ENCODE measurements at places on chromosomes 7 and 10.

DNA sequence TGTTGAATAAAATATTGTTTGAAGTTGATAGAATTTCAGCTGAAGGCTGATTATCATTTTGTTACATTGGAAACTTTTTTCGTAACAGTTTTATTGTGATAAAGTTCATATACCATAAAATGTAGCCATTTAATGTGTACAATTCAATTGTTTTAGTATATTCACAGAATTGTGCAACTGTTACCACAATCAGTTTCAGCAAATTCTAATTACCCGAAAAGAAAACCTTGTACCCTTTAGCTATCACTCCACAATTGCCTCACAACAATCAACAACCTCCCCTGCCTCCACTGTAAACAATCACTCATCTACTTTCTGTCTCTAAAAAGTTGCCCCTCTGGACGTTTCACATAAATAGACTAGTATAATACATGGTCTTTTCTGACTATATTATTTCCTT is 179.7 kb upstream of the BET1 start:
- H3K4me3 ChIP-seq: no peak overlapping the region
- no peaks in the 10 kb centered on the region for H3K36me3 ChIP-seq
- DNase-seq: no peak
- no peaks in the 10 kb centered on the region for H3K4me1 ChIP-seq

- DNase-seq: no peak
- H3K27ac ChIP-seq: no peak overlapping the region
- H3K27me3 ChIP-seq: no peaks in the 10 kb centered on the region
These were observed 821.7 kb downstream of the GATA3 start for GRCh38 chr10:8876171-8876570.

GRCh38 chr7:48540746-48541145 is 369.5 kb downstream of the ABCA13 start:
- H3K27me3 ChIP-seq: no peaks in the 10 kb centered on the region
- no peaks in the 10 kb centered on the region for H3K36me3 ChIP-seq

DNA sequence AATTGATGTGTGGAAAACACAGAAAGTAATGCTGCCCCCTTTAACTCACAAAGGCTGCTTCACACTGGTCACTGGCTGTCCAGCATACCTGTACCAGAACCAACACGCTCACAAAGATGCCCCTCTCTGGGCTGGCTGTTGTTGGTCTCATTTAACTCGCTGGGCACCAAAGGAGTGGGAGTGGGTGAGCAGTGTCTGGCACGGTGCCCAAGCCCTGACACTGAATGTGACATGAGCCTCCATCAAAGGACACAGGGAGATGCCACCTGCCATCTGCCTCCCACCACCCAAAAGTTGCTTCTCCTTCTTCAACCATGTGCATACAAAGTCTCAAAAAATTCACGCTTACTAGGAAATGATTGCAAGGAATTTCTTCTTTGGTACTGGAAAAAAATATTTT is 86.8 kb downstream of the FGFR2 start:
- no peak overlapping the region for H3K27ac ChIP-seq
- H3K4me3 ChIP-seq: no peak overlapping the region
- peaks cover 3% of the 10 kb centered on the region for H3K36me3 ChIP-seq
- H3K4me1 ChIP-seq: peaks cover 9% of the 10 kb centered on the region

GRCh38 chr7:85055196-85055595 is 131.7 kb downstream of the SEMA3D start:
- no peaks in the 10 kb centered on the region for H3K4me1 ChIP-seq
- no peaks in the 10 kb centered on the region for H3K36me3 ChIP-seq
- no peak for DNase-seq
- no peak overlapping the region for H3K4me3 ChIP-seq
- H3K27ac ChIP-seq: no peak overlapping the region

- H3K36me3 ChIP-seq: no peaks in the 10 kb centered on the region
- no peak overlapping the region for H3K4me3 ChIP-seq
- H3K27me3 ChIP-seq: peaks cover 6% of the 10 kb centered on the region
- H3K4me1 ChIP-seq: no peaks in the 10 kb centered on the region
- no peak for DNase-seq
- no peak overlapping the region for H3K27ac ChIP-seq
These were observed 71.0 kb upstream of the NKX6-2 start for GRCh38 chr10:132856869-132857524.

DNA sequence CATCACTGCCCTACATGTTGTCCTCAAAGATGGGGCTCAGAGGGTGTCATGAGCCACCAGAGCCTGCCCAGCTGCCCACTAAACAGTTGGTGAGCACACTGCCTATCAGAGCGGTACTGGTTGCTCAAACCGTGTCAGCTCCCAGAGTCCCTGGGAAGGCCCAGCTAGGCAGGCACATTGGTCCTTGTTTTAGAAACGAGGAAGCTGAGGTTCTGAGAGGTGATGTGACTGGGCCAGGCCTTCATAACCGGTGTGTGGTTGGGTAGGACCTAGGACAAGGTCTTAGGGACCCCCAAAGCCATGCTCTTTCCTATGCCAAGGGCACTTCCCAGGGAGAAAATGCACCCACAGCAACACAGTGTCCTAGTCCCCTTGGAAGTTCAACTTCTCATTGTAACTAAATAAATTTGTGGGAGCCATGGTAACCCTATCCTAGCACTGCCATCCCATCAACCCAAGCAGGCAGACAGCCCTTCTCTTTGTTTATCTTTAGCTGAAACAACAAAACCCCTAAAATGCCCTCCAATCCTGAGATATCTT is 174.7 kb upstream of the PDE1C start:
- no peaks in the 10 kb centered on the region for H3K4me1 ChIP-seq
- no peaks in the 10 kb centered on the region for H3K36me3 ChIP-seq
- no peak overlapping the region for H3K27ac ChIP-seq
- H3K27me3 ChIP-seq: no peaks in the 10 kb centered on the region

DNA sequence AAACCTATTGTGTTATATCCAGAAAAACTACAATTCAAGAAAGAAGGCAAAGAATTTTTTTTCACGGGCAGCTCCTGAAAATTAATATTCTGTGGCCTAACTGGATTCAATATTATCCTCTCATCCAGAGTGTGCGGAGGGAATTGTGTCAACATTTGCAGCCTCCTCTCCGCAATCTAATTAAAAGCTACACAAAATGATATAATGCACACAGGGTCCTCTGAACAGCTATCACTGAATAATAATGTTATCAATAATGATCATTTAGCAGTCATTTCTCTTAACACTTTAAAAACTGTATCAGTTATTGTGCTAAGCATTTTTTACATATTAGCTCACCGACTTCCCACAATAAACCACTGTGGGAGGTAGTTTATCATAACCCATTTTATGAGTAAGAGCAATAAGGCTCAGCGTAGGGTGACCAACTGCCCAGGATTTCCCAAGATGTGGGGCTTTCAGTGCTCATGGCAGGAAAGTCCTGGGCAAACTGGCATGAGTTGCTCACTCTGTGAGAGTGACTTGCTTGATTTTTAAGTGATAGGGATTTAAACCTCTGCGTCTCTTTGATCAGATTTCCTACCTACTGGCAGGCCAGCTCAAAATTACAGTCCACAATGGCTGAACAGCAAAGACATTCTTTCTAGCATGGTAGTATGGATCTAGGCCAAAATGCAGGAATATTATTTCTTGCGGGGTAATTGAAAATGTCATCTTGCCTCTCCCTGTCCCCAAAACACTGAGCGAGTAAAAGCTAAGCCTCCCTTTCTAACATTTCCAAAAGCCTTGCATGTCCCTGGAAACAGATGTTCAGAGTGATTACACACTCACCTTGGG is 65.7 kb downstream of the AOAH start:
- H3K36me3 ChIP-seq: no peaks in the 10 kb centered on the region
- H3K4me1 ChIP-seq: peaks cover 11% of the 10 kb centered on the region
- H3K27me3 ChIP-seq: no peaks in the 10 kb centered on the region
- no peak overlapping the region for H3K4me3 ChIP-seq
- no peak overlapping the region for H3K27ac ChIP-seq

GRCh38 chr10:30862486-30862885 is 169.2 kb downstream of the ZNF438 start:
- no peaks in the 10 kb centered on the region for H3K36me3 ChIP-seq
- H3K4me3 ChIP-seq: no peak overlapping the region
- no peak overlapping the region for H3K27ac ChIP-seq
- no peaks in the 10 kb centered on the region for H3K4me1 ChIP-seq

DNA sequence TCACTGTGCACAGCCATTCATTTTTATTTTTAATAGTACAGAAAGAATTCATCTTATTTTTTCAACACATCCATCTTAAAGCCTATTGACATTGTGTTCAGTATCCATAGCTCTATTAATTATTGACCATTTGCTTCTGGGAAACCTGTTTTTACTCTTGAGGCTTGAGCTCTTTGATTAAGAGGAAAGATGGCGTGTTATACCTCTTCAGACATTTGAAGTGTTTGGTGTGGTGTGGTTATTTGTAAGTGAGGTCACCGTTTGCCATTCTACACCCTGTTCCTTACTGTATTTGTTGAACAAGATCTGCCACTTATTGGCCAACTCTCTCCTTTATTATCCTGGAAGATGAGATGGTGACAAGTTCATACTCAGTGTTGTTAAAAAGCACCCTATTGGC is 18.4 kb downstream of the C7orf57 start:
- no peak for DNase-seq
- no peak overlapping the region for H3K27ac ChIP-seq
- no peaks in the 10 kb centered on the region for H3K4me1 ChIP-seq
- no peaks in the 10 kb centered on the region for H3K36me3 ChIP-seq
- H3K4me3 ChIP-seq: no peak overlapping the region

GRCh38 chr10:114540236-114540635 is 117.8 kb downstream of the ABLIM1 start:
- peaks cover 12% of the 10 kb centered on the region for H3K4me1 ChIP-seq
- H3K4me3 ChIP-seq: no peak overlapping the region
- DNase-seq: no peak
- H3K27me3 ChIP-seq: no peaks in the 10 kb centered on the region
- H3K36me3 ChIP-seq: no peaks in the 10 kb centered on the region

GRCh38 chr10:22742678-22743077 is 28.3 kb upstream of the PIP4K2A start:
- no peaks in the 10 kb centered on the region for H3K27me3 ChIP-seq
- DNase-seq: no peak
- no peaks in the 10 kb centered on the region for H3K36me3 ChIP-seq
- H3K27ac ChIP-seq: no peak overlapping the region
- H3K4me3 ChIP-seq: no peak overlapping the region

DNA sequence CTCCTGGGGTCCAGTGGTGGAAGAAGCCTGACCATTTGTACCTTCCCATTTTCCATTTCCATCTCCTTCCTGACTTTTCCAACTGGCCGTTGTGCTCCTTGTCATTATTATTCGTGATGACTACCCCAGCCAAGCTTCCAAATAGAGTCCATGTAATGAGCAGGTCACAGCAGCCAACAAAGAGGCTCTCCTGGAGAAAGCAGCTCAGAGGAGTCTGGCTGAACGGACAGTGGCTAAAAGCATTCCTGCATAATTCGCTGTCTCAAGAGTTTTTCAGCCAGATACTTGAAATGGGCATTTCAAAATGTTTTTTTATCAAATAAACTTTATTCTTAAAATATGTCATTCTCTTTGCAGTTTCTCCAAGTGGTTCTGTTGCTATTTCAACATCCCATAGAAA is 458.6 kb downstream of the INHBA start:
- no peaks in the 10 kb centered on the region for H3K27me3 ChIP-seq
- H3K4me3 ChIP-seq: no peak overlapping the region
- no peaks in the 10 kb centered on the region for H3K4me1 ChIP-seq
- no peak for DNase-seq
- H3K36me3 ChIP-seq: no peaks in the 10 kb centered on the region

DNA sequence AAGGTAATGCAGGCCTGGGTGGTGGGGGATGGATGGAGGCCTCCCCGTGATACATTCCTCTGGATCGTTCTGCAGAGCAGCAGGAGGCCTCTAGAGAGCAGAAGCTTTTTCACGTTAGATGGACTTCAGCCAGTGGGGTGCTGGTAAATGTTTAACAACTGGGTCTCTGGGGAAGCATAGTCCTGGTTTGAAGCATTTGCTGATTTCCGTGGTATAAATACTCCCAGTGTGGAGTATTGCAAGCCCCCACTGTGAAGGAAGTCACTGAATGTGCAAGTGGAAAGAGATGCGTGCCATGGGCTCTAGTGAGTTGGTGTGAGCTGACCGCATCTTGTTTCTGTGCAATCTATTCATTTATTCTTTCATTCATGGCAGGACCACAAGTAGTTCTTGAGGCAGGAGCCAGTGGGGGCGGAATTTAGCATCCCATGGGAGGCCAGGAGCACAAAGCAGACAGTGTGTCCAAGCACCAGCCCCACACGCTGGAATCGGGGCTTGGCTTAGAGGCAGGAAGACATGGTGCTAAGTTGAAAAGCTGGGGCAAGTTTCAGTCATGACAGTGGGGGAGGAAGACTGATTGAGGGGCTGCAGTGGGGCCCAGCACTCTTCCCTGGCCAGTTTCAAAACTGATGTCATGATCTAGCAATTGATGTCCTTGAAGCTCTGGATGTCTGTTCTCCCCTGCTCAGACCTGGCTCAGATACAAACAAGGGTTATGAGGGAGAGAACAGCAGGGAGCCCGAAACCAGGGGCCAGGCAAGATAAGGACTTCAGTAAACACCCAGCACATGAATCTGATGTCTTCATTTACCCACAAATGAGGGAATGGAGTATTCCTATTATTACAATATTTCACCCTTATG is 280.9 kb upstream of the LYZL1 start:
- no peaks in the 10 kb centered on the region for H3K27me3 ChIP-seq
- H3K36me3 ChIP-seq: no peaks in the 10 kb centered on the region
- peaks cover 31% of the 10 kb centered on the region for H3K4me1 ChIP-seq
- H3K27ac ChIP-seq: peak overlapping the region; percentile 55
- H3K4me3 ChIP-seq: peak overlapping the region; percentile 46
- DNase-seq: peak; percentile 86

GRCh38 chr10:133445268-133445732 is 8.4 kb upstream of the SCART1 start:
- no peaks in the 10 kb centered on the region for H3K36me3 ChIP-seq
- no peak for DNase-seq
- H3K27me3 ChIP-seq: no peaks in the 10 kb centered on the region
- H3K27ac ChIP-seq: no peak overlapping the region

GRCh38 chr7:105677410-105677730 is 96.1 kb upstream of the EFCAB10 start:
- H3K36me3 ChIP-seq: no peaks in the 10 kb centered on the region
- no peaks in the 10 kb centered on the region for H3K27me3 ChIP-seq
- H3K4me1 ChIP-seq: peaks cover 15% of the 10 kb centered on the region
- no peak overlapping the region for H3K4me3 ChIP-seq

DNA sequence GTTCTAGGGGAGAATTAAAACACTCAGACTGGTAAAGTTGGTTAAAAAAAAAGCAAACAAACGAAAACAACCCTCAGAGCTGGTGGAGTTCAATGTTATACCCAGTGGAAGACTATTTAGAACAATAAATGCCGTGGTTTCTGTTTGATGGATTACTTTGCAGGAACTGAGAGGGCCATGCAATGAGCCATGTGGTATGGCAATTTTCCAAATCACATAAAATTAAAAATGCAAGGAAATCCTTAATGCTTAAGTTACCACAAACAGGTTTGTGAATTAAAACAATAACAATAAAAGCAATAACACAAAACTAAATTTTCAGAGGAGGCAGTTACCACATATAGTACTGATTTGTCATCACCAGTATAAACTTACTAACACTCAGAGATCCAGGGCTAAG is 96.9 kb downstream of the RTKN2 start:
- peaks cover under 1% of the 10 kb centered on the region for H3K4me1 ChIP-seq
- no peak overlapping the region for H3K4me3 ChIP-seq
- H3K27me3 ChIP-seq: no peaks in the 10 kb centered on the region
- H3K36me3 ChIP-seq: no peaks in the 10 kb centered on the region

GRCh38 chr10:384538-385305 is 249.5 kb downstream of the ZMYND11 start:
- no peak overlapping the region for H3K27ac ChIP-seq
- no peak for DNase-seq
- peaks cover 15% of the 10 kb centered on the region for H3K4me1 ChIP-seq
- H3K36me3 ChIP-seq: peaks cover 2% of the 10 kb centered on the region
- H3K27me3 ChIP-seq: no peaks in the 10 kb centered on the region

GRCh38 chr7:34596887-34597286 is 61.1 kb upstream of the NPSR1 start:
- no peaks in the 10 kb centered on the region for H3K4me1 ChIP-seq
- H3K27ac ChIP-seq: no peak overlapping the region
- peaks cover 13% of the 10 kb centered on the region for H3K36me3 ChIP-seq
- H3K4me3 ChIP-seq: no peak overlapping the region
- H3K27me3 ChIP-seq: no peaks in the 10 kb centered on the region
